Diencephalon (tissue), 1 donor: ENCODE measurements at places on chromosomes 7 and 10. TPM values are rescaled to one million over a fixed set of nuclear protein-coding genes. Genes with fewer than 3 reads are reported as not detected.

DYDC2 gene
- 9.9 TPM for total RNA-seq

NPC1L1 gene
- not detected for total RNA-seq

MSMB gene
- not detected for total RNA-seq

NOS3 gene
- total RNA-seq: 2.5 TPM

APBB1IP gene
- total RNA-seq: 3.7 TPM

AMPH gene
- total RNA-seq: 61.6 TPM

PLXDC2 gene
- 45.0 TPM for total RNA-seq

PGAM2 gene
- total RNA-seq: 16.4 TPM

MRLN gene
- 0.69 TPM for total RNA-seq

MNX1 gene
- total RNA-seq: not detected

CTAGE15 gene
- 0.69 TPM for total RNA-seq
